ENCODE measurements at places on chromosomes 6 and 20.

DNA sequence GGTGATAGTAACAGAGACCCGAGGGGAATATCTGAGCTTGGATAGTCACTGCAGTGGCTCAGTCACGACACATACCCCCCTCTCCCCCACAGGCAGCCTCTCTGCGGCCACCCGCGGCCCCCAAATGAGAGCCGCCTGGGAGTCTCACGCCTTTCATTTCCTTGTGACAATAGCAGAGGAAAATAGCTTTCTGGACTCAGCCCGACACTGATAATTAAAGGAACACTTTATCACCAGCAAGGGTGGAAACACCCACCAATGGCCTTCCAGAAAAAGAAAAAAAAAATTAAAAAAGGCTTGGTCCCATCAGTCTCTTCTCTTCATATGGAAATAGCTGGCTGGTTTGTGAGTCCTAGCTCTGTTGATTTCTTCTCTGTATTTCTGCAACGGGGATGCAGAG, 35.1 kb upstream of the KCNG1 start:
- no peak for DNase-seq

GRCh38 chr6:151431337-151431736, 20.6 kb downstream of the RMND1 start:
- no peak for DNase-seq

DNA sequence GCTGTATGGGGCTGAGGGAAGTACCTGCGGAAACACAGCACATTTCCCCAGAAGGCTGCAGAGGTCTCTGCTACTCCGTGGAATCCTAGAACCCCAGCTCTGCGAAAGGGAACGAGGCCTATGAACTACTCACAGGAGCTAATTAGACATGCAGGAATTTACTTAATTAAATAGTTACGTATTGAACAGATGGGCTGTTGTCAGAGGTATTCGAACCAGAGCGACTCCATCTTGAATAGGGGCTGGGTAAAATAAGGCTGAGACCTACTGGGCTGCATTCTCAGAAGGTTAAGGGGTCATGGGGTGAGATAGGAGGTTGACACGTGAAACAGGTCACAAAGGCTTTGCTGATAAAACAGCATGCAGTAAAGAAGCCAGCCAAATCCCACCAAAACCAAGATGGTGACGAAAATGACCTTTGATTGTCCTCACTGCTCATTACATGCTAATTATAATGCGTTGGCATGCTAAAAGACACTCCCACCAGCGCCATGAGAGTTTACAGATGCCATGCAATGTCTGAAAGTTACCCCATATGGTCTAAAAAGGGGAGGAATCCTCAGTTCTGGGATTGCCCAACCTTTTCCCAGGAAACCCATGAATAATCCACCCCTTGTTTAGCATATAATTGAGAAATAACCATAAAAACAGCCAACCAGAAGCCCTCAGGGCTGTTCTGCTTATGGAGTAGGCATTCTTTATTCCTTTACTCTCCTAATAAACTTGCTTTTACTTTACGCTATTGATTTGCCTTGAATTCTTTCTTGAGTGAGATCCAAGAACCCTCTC, 14.7 kb upstream of the SSTR4 start:
- DNase-seq: no peak

DNA sequence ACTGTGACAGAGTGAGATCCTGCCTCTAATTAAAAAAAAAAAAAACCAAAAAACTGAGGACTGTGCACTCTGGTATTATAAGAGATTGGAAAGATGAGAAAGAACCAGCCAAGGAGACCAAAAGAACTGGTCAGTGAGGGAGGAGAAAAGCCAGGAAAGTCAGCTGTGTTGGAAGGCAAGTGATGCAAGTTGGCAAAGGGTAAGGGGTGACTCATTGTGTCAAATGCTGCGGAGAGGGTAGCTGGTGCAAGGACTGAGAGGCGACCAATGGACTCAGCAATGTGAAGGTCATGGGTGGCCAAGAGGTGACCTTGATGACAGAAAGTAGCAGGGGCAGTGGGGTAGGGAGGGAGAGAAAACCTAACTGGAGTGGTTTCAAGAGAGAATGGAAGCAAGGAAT, 27.4 kb upstream of the LRRN4 start:
- DNase-seq: no peak

DNA sequence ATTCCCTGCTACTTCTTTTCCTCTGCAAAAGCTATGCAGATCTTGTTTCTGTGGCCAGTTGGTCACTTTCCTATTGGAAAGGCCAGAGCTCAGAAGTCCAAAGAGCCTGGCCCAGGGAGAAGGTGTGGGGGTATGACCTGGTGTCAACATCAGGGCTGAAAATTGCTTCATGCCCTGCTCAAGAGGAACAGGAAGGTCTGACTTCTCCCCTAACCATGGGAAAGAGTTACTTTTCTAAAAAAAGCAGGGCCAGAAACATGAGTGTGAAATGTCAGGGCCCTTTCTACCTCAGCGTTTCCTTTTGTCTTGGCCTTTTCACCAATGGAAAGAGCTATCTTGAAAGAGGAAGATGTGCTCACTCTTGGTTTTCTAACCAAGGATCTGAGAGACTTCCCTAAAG, 117.4 kb downstream of the MAFB start:
- DNase-seq: peak; percentile 94

- peak; percentile 46 for DNase-seq
Observed at GRCh38 chr6:32885698-32886286, 31.8 kb downstream of the PSMB9 start.

GRCh38 chr6:31614075-31614619, 887 bp upstream of the AIF1 start:
- DNase-seq: peak; percentile 47

GRCh38 chr6:163404825-163405265, 9.7 kb upstream of the QKI start:
- DNase-seq: peak; percentile 91

- no peak for DNase-seq
Observed at GRCh38 chr6:80991316-80991715, 761.2 kb downstream of the TENT5A start.

DNA sequence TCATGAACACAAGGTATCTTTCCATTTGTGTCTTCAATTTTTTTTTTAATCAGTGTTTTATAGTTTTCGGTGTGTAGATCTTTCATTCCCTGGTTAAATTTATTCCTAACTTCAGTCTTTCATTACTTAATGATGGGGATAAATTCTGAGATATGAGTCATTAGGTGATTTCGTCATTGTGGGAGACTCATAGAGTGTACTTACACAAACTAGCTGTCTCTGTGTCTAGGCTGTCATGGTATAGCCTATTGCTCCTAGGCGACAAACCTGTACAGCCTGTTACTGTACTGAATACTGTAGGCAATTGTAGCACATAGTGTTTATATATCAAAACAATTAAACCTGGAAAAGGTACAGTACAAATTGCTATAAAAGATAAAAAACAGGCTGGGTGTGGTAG, 42.1 kb downstream of the SMAP1 start:
- peak; percentile 37 for DNase-seq

GRCh38 chr6:155088856-155089255, 93.7 kb downstream of the TIAM2 start:
- no peak for DNase-seq

DNA sequence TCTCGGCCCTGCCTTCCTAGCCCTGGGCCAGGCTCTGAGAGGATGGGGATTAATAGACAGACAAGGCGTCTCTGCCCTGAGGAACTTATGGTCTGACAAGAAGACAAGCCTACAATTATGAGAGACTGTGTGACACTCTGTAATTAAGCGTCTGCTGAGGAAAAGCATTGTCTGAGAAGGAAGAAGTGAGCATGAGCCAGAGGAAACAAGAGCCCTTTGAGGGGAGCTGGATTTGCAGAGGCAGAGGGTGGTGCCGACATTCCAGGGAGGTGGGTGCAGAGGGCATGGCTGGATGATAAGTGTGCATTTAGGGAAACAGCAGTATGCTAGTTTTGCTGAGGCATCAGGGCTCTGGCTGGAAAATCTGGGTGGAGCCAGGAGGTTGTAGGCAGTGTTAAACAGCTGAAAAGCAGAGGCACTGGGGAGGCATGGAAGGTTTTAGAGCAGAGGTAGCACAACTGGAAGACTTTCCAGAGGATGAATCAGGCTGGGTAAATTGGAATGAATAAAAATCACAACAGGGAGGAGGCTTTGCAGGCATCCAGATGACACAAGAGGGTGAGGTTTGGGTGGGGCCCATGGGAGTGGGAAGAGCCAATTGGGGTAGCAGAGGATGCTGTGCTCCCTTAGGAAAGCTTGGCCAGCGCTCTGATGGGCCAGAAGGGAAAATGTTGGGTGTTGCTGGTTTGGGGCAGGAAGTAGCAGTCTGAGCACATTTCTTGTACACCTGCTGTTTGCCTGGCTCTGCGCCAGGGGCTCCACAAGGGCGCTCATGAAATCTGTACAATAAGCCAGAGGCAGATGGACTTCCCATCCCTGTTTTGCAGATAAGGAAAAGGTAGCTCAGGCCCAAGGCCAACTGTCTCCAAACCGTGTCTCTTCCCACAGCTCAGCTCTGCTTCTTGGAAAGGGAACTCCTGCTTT, 74.0 kb upstream of the MYL9 start:
- no peak for DNase-seq

GRCh38 chr6:98747273-98747672, 87.1 kb upstream of the POU3F2 start:
- no peak for DNase-seq

DNA sequence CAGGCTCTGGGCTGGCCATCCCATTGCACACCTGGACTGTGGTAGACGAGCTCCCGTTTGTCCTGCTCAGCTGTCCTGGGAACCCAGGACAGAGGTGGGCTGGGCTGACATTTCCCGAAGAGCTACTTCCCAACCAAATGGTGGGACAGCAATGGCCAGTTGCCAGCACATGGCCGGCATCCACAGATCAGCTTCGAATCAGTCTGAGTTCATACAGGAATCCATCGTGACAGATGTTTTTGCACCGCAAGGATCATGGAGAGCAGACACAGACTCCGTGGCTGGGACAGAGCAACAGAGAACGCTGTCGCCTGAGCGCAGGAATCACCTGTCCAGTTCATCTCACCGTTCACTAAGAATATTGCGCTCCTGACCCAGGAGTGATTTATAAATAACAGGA, 198.5 kb downstream of the TTLL2 start:
- no peak for DNase-seq

DNA sequence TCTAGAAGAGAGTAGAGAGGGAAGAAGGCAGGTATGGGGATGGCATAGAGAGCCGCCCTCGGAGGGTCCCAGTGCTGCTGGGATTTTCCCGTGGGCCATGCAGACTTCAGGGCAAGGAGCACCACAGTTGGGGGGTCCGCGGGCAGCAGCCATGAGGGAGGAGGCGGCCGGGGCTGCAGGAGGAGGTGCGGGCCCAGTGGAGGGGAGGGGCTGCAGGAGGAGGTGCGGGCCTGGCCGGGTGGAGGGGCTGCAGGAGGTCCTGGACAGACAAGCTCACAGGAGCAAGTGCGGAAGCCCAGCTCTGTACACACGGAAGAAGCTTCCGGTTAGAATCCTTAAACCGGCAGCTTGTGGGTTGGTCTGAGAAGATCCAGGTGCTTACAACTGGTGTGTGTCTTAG, 34.6 kb upstream of the CHRNA4 start:
- no peak for DNase-seq

GRCh38 chr6:16543521-16543920, 217.7 kb downstream of the ATXN1 start:
- no peak for DNase-seq

DNA sequence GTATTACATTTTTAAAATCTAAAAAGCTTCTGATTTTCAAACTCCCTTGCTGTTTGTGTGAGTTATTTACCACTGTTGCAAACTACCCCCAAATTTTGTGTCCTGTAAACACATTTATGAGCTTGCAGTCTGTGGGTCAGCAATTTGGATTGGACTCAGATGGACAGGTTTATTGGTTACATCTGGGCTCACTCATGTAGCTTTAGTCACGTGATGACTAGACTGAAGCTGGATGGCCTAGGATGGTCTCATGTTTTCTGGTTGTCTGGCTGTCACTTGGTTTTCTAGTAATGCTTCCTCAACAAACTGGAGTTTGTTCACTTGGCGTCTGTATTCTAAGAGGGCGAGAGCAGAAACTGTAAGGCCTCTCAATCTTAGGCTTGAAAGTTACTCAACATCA, 12.2 kb upstream of the C6orf58 start:
- no peak for DNase-seq

GRCh38 chr20:18712882-18713281, 100.7 kb upstream of the SCP2D1 start:
- DNase-seq: no peak

DNA sequence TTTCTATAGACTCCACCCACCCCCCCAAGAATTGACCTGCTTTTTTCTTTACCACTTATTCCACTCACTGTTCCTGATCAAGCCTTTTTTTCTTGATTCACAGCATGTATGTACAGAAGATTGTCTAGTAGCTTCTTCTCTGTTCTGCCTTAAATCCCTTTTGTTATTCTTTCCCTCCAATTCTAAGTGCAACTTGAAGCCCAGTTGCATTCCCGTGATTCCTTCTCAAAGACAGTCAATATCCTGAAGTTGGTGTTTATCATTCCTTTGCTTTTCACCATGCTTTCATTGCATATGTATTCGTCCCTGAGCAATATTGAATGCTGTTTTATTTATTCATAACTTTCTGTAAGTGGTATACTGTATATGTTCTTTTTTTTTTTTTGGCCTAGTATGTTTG, 21.0 kb downstream of the XRN2 start:
- DNase-seq: no peak

DNA sequence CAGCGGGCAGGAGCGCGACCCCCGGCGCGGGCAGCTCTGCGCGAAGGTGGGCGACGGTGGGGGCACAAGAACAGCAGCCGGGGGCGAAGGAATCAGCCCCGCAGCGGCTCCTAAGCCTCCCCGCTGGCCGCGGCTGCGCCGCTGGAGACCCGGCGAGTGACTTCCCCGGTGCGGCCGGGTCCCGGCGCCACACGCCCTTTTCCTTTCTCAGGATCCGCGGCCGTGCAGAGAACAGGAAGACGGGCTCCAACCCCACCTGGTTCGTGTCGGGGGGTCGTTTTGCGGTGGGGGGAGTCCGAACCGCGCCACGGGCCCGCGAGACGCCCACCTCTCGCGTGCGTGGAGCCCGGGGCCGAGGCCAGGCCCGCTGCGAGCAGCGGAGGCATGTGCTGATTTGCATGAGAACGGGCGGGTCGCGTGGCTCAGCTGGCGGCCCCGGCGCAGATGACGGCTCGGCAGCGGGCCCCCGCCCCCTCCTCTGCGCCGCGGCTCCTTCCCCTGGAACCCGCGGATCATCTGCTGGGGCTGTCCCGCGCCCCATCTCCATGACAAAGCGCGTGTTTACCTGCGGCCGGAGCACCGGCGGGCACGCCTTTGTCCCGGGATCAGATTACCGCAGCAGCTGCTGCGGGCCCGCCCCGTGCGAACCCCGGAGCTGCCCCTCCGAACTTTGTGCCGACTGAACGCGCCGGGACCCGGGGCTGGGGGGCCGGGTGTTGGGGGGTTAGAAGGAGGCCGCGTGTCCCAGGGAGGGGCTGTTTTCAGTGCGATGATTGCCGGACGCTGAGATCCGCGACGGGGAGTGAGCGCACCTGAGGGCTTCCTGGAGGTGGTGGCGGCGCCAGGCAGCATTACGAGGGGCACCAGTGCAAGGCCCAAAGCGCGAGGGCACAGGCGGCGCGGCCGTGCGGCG, 4.9 kb upstream of the DLL1 start:
- DNase-seq: peak; percentile 18

DNA sequence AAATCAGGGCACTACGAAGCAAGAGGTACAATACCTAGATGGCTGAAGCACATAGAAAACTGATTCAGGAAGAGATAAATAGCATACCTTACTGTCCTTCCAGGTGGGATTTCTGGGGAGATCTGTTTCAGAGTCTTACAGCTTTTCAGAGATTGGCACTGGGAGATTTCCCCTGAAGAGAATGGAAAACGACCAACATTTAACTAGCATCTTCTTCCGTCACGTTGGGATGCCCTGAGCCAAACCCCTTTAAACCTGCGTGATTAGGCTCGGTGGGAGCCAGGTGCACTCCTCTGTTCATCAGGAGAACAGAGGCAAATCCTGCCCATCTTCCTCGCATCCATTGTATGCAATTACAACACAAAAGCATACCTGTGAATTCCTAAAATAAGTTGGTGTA, 614.5 kb downstream of the HDGFL1 start:
- DNase-seq: no peak

Data from inflammatory macrophage (primary cell).